Left forelimb (tissue), 1 donor: ENCODE measurements at places on chromosomes 2 and 18.

DNA sequence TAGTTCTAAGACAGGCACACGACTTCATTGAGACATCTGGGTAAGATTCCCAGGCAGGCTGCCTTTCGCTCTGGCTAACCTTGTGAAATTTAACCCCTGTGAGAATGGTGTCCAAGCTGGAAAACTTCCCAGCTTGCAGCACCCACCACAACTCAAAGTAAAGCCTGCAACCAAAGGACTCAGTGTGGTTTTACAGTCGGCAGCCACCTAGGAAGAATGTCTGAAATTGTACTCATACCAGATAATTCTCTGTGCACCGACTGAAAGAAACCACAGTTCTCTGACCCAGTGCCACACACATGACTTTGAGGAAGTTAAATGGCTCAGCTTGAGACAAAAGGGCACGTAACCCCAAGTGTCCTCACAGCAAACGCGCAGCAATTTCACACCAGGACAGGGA is 125.7 kb downstream of the RBMS1 start:
- DNase-seq, result no peak

DNA sequence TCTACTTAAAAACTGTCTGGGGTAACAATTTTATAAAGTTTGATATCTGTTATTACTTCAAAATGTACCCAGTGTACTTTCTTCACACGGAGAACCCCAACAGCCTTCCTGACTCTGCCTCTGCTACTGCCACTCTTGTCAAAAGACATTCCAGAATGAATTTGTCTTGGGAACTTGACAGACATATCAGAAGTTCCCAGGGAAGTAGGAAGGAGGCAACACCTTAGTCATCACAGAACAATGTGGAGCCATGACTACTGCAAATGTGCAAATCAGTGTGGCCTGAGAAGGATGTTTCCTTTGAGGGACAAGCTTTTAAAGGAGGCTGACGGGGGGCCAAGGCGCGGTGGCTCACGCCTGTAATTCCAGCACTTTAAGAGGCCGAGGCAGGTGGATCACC is 133.8 kb upstream of the RNF152 start:
- DNase-seq, result no peak

DNA sequence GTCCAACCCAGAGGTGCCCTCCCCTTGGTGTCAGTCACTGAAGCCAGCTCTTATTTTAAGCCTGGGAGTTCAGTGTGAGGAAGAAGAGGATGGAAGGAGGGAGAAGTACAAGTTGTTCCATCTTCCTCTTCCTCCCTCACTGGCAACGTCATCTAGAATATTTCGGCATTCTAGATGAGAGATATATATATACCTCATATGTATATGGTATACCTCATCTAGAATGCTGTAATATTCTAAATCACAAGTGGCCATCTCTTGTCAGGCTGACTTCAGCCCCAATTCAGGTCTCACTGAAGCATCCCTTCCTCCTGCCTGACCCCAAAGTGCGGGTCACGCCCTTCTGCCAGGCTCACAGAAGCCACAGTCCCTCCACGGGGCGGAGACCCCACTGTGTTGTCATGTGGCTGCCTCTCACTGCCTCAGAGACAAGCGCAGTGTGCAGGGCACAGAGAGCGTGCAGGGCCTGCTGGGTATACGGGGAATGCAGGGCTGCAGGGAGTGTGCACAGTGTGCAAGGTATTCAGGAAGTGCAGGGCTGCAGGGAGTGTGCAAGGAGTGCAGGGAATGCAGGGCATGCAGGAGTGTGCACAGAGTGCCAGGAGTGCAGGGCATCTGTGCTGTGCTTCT is 32.8 kb upstream of the B3GNT7 start:
- no peak for DNase-seq

DNA sequence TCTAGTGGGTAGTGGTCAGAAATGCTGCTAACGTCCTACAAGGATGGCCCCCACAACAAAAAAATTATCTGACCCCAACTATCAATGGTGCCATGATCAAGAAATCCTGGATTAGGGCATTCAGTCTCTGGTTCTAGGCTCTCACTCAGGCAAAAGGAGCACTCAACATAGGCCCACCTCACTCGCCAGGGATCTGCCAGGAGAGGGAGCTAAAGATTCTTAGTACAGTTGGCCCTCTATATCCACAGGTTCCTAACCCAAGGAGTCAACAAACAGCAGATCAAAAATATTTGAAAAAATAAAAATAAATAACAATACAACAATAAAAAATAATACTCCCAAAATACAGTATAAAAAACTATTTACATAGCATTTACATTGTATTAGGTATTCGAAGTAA is 10.0 kb downstream of the SLC4A5 start:
- no peak for DNase-seq

DNA sequence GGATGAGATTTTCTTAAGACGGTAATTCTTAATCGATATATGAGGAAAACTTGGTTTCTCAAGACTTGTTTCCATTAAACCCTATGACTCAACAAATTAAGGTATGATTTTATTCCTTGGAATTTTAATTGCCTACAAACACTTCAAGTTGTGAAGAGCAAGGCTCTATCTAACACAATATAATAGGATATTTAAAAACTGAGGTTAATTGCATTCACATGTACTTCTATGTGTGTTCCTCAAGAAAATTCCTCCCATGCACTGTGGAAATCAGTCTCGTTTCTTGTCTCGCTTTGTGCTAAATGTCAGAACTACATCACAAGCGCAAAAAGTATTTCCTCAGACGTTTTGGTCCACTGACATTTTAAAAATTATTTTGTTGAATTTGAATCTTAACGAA is 109.6 kb upstream of the UNC80 start:
- DNase-seq, result no peak

GRCh38 chr2:105576440-105577241 is 168.1 kb upstream of the NCK2 start:
- DNase-seq, result no peak

GRCh38 chr18:25052511-25052921 is 299.4 kb downstream of the ZNF521 start:
- DNase-seq, result no peak

DNA sequence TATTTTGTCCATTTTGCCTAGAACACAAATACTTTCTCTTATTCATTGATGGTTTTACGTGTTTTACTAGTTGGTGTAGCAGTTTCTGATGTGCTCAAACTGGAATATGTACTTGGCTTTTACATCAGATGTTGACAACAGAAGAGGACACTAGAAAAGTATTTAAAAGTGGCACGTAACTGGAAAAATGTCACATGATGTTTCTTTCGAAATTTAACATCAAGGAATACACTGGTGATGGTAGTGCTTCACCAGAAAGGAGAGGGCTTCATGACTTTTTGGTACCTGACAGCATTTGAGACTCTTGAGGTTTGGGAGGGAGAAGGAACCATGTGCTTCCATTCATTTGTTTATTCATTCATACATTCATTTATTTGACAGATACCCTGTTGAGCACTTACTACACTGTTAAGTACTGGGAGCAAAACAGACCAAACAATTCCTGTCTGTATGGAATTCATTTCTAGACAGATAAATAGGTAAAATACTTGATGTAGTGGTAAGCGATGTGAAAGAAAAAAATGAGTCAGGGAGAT is 1.5 kb downstream of the GIGYF2 start:
- DNase-seq, result no peak

DNA sequence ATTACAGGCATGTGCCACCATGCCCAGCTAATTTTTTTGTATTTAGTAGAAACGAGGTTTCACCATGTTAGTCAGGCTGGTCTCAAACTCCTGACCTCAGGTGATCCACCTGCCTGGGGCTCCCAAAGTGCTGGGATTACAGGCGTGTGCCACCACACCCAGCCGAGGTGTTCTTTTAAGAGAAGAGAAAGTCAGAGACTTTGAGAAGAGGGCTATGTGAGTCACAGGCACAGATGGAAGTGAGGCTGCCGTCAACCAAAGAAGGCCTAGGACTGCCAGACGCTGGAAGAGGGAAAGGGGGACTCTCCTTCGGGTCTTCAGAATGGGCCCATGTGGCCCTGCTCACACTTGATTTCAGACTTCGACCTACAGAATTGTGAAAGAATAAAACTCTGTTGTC is 67.2 kb upstream of the SH3BP4 start:
- no peak for DNase-seq
